ENCODE measurements at places on chromosomes 2 and 18.

- DNase-seq = peak; percentile 68
Observed at GRCh38 chr2:191311627-191312026, 66.4 kb downstream of the MYO1B start.

DNA sequence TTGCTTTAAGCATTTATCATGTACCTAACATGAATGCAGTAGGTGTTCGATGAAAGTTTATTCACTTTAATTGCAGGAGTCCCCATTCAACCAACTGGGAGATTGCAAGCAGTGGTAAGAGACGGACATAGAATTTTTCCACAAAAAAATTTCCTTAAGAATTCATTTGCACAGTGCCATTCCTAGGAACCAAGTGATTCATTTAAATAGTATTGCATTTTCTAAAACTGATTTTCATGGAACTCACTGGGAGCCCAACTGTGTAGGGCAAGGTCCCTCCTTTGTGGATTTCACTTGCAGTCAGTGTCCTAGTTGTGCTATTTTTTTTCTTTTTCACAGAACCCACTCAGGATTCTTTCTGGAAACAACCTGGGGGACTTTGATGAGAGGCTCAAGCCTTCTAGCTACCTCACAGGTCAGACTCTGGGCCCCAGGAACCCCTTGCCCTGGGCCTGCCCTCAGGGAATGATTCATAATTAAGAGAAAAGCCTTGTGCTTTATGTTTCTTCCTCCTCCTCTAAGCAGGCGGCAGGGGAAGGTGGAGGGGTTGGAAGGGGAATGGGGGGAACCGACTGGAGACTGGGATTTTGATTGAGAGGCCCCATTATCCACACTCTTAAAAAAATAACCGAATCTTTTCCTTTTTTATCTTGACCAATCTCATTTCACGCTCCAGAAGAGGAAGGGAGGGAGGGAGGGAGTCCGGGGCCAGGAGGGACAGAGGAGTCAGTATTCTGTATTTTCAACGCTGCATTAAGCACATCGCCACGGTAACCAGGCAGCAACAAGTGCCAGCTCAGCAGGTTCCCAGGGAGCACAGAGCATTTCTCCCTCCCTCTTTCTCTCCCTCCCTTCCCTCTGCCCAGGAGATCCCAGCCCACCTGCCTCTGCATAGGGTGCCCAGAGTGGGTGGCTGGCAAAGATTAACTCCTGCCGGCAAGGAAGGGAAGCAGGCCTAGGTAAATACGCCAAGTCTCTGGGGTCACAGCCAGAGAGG, 51.8 kb downstream of the PSD4 start:
- DNase-seq = no peak

- DNase-seq = no peak
Observed at GRCh38 chr2:215191477-215191876, 53.1 kb upstream of the ABCA12 start.

DNA sequence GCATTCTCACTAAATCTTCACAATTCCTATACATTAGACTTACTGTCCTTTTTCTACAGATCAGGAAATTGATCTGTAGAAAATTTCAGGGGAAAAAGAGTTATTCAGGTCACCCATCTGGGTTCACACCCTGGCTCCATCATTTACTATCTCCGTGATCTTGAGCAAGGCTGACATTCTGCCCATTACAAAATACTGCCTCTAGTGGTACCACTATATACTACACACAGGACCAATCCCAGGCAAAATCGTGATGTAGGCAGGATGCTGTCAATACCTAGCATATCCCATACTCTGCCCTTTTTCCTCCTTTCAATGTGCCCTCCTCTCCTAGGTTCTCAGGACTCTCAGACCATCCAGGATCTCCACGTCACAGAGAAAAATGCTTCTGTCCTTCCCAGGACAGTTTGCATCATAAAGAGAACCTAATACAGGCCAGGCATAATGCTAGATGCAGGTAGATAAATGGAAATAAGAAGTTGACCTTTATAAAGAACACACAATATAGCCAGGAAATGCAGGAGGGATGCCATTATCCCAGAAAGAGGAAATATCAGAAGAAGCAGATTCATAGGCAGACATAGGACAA, 101.9 kb downstream of the CDH20 start:
- DNase-seq = peak; percentile 49

- peak; percentile 19 for DNase-seq
Observed at GRCh38 chr2:42792583-42793333, at the start of gene HAAO. TSS of gene HAAO (minus strand) at chr2:42792583. CDS start at chr2:42792536, 47 bp downstream.

- DNase-seq = no peak
Observed at GRCh38 chr2:203718087-203718486, 11.6 kb downstream of the CD28 start.

GRCh38 chr2:212181646-212182045, 357.0 kb downstream of the ERBB4 start:
- no peak for DNase-seq

DNA sequence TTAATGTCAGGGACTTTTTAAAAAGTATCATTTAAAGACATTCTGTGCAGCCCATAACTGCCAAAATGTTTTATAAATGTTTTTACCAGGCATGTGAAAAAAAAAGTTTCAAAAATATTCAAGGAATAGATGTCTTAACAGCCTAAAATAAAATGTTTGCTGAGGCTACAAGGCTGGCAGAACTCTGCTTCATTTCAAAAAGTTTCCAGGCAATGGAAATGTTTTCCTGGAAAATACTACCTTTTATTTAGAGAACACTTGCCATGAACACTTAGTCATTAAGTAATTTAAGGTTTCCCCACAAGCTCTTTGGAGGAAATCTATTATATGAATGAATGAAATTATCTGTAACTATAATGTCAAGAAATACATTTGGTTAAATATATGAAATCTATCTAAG, 68.8 kb downstream of the THADA start:
- no peak for DNase-seq

- DNase-seq = no peak
Observed at GRCh38 chr2:182824767-182825158, 41.7 kb downstream of the FRZB start.

DNA sequence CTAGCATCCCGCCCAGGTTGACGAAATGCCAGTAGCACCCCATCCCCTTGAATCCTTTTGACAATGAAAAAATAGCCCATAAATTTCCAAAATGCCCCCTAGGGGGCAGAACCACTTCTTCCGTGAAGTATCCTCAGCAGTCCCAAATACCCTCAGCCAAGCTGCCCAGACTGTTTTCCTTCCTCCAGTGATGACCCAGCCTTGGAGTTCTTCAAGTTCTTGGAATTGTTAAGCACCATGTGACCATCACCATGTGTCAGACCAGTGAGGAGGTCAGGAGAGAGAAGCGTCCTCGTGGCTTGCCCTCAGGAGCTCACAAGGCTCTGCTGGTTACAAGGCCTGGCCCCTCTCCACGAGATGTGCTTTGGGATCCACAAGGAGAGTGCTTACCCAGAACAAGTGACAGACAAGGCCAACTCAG, 1.4 kb upstream of the SLC23A3 start:
- DNase-seq = peak; percentile 97

- no peak for DNase-seq
Observed at GRCh38 chr2:160345071-160345764, 145.1 kb upstream of the ITGB6 start.
